Aorta (tissue), 5 donors: ENCODE measurements at places on chromosomes 6 and 20.

- DNase-seq: no peak
Observed at GRCh38 chr6:37406726-37407341, 26.2 kb upstream of the CMTR1 start.

DNA sequence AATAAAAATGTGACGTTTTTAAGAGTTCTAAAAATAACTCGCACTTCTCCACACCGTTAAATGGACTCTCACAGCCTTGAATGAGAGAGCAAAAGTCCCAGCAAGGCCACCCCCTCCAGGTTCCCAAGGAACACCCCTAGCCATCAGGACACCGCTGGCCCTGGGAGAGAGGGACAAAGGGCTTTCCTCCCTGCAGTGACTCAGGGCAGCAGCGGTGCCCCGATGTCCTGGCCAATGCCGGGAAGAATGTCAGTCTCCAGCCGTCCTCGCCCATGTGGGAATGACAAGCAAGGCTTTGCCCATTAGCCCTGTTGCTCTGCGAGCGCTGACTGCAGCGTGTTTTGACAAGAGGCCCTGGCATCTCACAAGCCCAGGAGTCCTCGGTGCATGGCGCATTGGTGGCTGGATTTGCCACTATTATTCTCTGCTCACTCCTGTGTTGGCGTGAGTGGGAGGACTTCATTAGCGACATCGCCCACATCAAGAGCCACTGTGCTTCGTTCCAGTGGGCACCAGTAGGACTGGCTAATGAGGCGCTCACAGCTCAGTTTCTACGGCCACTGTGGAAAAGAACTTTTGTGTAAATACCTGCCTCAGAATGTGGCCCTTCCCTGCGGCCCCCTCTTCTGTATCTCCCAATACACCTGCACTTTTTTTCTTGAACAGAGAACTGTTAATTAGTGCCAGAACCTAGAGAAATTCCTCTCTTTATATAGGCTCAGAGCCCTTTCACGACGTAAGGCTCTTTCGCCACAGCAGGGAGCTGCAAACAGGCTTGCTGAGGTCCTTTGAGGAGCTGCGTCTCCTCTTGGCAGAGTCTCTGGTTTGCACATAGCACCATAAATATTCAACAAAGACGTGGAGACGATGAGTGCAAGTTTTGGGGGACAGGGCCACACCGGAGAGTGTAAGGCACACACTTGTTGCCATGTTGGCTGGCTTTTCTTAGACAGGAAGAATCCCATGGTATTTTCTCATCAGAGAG is 336.6 kb downstream of the TAF4 start:
- DNase-seq: peak; percentile 49

- DNase-seq: no peak
Observed at GRCh38 chr6:167291623-167292300, 647 bp downstream of the UNC93A start.

DNA sequence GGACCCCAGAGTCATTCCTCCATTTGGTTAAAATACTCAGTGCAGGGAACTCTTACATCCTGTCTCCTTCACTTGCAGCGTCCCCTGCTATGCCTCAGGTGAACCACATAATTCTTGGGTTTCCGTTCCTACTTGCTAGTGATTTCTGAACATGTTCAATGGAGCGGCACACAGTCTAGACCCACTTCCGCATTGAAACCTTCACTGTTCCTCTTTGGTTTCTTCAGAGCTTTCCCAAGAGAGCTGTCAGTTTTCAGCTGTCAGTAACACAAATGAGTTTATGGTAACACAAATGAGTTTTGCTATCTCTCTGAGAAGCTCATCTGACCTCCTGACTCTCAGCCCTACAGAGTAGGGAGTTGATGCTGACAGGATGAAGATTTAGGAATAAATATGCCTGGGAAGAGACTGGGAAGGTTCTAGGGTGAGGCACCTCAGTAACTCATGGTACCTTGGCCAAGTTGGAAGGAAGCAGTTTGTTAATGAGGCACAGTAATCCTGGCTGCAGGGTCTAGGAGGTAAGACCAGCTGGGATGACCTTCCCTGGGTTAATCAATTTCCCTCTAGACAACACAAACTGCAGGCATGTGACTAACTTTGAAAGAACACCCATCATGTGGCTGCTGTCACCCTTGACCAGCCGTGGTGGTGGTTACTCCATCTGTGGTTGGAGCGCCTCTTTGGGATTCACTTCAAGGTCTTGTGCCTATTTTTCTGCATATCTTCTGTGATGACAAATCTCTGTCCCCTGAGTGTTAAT is 5.4 kb downstream of the SYS1 start:
- DNase-seq: no peak

DNA sequence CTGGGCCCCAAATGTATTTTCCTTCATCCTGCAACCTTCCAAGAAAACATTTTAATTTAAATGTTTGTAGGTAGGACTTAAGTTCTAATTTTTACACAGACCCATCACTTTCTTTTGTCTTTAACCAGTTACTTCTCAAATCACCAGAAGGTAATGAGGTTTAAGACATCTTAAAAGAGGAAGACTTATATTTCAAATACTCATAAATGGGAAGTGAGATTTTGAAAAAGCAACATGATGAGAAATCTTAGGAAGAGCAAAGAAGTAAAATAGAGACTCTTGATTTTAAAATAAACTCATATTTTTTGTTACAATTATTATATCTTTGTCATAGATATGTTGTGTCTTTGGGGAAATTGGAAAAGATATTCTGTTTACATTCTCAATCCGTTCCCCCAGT is 82.3 kb downstream of the SYNE1 start:
- DNase-seq: no peak

DNA sequence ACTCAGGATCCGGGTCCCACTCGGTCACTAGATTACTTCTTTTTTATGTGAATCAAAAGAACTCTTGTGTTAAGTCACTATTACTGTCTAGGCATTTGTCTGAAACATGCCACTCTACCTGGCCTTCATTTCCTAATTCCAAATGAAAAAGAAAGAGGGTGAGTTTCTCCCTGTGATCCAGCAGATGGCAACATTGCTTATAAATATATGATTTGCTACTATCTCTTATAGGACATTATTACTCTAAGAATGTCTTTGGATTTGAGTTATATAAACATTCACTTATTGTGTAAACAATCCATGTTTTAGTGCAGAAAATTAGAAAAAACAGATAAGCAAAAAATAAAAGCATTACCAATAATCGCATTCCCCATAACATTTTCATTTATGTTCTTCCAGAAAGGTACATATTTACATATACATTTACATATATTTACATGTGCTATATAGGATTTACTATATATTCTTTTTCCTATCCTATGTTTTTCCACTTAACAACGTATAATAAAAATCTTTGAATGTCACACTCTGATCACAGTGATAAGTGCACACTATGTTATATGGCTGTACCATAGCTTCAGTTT is 66.9 kb downstream of the FAXC start:
- no peak for DNase-seq

DNA sequence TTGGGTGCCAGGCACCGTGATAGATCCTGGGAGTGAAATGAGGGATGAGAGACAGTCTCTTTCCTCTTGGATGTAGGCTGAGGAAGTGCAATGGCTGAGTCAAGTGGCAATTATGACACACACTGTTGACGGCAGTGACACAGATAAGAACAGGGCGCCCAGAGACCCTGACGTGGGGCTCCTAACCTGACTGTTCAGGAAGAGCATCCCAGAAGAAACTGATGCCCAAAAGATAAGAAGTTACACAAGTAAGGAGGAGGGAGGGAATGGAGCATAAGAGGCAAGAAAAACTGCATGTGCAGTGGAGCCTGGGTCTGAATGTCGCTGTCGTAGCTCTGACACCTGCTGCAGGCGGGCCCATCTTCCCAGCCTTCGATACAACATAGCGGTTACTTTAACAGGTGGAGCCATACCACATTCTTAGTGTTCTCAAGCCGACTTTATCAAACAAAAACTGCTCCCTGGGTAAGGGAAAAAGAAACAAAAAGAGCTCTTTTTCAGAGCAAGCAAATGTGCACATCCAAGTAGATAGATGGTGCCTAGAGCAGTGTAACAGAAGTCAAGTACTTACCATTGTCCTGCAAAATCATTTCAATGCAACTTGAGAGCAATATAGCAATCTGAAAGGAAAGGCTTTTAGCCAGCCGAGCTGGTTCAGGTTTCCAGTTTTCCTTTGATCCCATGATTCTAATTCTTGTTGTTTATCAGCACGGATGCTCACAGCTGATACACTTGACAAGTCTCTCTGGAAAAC is 463.9 kb upstream of the JARID2 start:
- DNase-seq: no peak

DNA sequence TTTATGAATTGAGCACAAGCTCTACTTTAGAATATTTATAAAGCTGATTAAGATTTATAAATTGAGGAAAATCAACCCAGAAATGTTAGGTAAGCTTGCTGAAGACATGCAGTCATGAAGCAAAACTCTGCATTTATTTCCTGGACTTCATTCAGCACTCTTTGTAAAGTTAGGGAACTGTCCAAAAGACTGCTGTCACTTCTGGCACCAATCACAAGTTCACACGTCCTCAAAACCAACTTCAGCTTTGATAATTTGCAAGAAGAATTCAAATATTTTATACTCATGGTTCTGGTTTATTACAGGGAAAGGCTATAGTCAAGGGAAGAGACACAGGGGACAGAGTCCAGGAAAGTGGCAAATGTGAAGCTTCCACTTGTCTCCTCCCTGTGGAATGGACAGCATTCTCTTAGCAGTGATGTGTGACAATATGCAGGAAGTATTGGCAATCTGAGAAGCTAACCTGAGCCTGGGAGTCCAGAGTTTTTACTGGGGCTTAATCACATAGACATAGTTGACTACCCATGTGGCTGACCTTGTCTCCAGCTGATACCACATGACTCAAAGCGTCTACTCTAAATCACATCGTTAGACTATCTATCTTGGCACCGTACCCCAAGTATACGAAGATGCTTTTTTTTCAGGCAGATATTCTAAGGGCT is 85.4 kb downstream of the PPP1R14C start:
- no peak for DNase-seq

- no peak for DNase-seq
Observed at GRCh38 chr6:37139230-37139962, 30.6 kb upstream of the PIM1 start.

GRCh38 chr6:162450358-162450757 is 277.2 kb downstream of the PRKN start:
- DNase-seq: no peak

DNA sequence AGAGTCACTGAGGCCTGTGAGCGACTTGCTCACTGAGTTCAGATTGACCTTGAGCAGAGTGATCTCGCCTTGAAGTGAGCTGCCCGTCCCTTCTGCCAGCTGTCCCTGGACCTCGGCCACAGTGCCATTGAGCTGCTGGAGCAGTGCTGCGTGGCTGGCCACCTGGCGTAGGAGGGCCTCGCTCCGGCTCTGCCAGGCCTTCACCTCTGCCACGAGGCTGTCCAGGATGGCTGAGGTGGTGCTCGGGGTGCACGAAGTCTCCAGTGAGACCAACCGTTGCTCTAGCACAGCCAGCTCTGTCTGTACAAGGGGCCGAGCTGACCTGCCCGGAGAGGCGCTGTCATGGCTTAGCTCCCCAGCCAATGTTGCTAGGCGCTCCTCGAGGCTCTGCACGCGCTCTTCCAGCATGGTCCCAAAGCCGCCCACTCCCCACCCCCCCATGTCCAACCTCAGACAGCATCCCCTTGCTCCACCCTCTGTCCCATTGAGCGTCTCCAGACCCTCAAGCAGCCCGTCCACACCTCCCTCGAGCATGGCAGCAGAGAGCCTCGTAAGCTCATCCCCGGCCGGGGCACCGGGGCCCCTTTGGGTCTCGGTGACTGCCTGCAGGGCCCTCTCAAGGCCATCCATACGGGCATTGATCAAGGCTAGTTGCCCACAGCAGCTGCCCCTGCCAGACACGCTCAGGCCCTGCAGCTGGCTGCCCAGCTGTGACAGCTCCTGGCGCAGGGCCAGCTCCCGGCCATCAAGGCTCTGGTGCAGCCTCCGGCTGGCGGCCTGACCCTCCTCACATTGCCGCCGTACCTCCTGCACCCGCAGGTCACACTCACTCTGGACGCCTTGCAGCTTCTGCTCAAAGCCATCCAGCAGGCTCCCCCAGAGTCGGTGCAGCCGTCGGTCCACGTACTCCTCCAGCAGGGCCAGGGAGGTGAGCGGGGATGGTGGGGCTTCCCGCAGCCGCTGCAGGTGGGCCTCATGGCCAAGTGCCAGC is 4.6 kb downstream of the EMILIN3 start:
- DNase-seq: peak; percentile 78

DNA sequence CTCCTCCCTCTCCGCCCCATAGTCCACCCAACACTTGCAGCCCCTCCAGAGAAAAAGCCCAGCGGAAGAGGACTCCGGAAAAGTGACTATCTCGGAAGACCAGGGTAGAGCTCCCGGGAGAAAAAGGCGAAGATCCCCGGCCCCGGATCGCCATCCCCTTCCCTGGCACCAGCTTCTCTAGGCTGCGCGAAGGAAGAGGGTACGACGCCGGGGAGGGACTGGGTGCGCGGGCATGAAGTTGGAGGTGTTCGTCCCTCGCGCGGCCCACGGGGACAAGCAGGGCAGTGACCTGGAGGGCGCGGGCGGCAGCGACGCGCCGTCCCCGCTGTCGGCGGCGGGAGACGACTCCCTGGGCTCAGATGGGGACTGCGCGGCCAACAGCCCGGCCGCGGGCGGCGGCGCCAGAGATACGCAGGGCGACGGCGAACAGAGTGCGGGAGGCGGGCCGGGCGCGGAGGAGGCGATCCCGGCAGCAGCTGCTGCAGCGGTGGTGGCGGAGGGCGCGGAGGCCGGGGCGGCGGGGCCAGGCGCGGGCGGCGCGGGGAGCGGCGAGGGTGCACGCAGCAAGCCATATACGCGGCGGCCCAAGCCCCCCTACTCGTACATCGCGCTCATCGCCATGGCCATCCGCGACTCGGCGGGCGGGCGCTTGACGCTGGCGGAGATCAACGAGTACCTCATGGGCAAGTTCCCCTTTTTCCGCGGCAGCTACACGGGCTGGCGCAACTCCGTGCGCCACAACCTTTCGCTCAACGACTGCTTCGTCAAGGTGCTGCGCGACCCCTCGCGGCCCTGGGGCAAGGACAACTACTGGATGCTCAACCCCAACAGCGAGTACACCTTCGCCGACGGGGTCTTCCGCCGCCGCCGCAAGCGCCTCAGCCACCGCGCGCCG is 822 bp downstream of the FOXQ1 start:
- no peak for DNase-seq

- no peak for DNase-seq
Observed at GRCh38 chr20:45402946-45403345, 5.1 kb upstream of the DBNDD2 start.

- DNase-seq: no peak
Observed at GRCh38 chr6:10419749-10420545, 5.1 kb upstream of the TFAP2A start.
